EL (cell line): ENCODE measurements at places on chromosomes 5 and 9.

- DNase-seq, result no peak
Observed at GRCh38 chr9:129930743-129931142, 95.5 kb downstream of the USP20 start.

GRCh38 chr5:14331386-14331781 lies 188.2 kb downstream of the TRIO start:
- DNase-seq, result no peak

- DNase-seq, result no peak
Observed at GRCh38 chr5:72474046-72474500, 33.1 kb downstream of the ZNF366 start.

- DNase-seq, result peak; percentile 59
Observed at GRCh38 chr5:157535042-157535865, 40.3 kb downstream of the ADAM19 start.

DNA sequence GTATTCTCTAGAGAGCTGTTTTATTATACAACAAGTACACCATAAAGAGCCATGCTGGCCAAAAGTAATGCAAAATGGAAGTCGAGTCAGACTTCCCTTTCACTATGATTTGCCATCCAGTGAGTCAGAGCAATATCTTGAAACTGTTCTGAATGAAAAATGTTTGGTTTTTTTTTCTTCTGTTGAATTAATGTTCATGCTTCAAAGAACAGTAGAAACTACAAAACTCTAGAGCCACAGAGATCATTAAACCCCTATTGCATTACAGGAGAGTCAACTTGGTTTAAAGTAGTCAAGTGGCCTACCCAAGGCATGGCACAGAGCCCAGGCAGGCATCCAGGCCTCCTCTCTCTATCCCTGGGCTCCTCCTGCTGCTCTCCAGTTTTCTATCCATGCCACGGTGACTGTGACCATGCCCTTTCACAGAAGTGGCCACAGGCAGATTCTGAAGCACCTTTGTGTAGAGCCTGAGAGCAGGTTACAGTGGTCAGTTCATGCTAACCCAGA lies 358.9 kb downstream of the DEPDC1B start:
- DNase-seq, result no peak

- DNase-seq, result no peak
Observed at GRCh38 chr5:98679963-98680362, 93.5 kb upstream of the RGMB start.

GRCh38 chr9:91885746-91886413 lies 64.1 kb downstream of the ROR2 start:
- DNase-seq, result no peak

DNA sequence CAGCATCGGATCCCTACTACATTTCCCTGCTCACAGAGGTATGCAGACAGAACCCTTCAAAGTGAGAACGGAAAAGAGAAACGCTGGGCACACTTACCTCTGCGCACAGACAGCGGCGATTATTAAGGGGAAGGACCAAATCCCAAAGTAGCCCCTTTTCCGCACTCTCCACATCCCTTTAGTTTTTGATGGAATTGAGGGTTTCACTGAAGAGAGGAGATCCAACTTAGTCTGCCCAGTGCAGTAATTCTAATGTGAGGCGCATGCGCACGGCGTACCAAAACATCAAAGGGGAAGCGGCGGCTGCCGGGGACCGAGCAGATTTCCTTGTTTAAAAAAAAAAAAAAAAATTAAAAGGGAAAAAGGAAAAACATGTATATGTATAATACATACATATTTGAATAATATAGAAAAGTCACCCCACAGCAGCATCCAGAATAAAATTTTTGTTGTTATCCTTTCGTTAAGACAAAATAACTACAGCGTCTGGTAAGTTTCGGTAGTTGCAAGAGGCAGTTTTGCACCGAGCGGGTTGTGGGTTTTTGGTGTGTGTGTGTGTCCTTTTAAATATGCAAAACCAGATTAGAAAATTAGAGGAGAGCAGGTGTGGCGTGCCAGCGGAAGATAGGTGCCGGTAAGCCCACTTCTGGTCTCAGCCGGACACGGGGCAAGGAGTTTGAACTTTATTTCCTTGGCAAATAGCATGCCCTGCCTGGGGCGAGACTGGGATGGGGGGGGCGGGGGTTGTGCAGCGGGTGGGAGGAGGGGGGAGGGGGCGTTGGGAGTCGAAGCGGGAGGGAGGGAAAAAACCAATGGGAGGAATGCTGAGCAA lies at the start of gene GABRB2:
Gene GABRB2, minus strand, starts transcription at position 256 of the 832 bp plus-strand sequence. Its CDS starts 82 bp downstream, at position 174.
- DNase-seq, result peak; percentile 4

- DNase-seq, result no peak
Observed at GRCh38 chr9:137354153-137354844, 52.2 kb upstream of the NRARP start.

DNA sequence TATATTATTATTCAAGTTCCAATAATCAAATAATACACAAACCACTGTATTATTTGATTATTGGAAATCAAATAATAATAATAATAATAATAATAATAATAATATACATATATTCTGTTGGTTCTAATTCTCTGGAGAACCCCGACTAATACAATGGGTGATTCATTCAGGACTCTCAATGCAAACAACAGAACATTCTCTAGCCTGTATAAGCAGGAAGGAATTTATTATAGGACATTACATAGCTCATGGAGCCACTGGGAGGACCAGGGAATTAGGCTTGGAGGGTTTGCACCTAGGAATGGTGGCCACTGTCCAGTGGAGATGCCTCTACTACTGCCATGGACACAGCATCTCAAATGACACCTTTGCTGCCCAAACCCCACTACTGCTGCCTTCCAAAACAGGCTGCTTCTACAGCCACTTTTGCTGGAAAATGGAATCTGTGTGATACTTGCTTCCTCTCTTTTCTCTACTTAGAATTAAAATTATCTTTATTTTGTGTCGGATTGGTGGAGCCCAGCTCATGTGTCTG lies 25.9 kb downstream of the PTGS1 start:
- no peak for DNase-seq

DNA sequence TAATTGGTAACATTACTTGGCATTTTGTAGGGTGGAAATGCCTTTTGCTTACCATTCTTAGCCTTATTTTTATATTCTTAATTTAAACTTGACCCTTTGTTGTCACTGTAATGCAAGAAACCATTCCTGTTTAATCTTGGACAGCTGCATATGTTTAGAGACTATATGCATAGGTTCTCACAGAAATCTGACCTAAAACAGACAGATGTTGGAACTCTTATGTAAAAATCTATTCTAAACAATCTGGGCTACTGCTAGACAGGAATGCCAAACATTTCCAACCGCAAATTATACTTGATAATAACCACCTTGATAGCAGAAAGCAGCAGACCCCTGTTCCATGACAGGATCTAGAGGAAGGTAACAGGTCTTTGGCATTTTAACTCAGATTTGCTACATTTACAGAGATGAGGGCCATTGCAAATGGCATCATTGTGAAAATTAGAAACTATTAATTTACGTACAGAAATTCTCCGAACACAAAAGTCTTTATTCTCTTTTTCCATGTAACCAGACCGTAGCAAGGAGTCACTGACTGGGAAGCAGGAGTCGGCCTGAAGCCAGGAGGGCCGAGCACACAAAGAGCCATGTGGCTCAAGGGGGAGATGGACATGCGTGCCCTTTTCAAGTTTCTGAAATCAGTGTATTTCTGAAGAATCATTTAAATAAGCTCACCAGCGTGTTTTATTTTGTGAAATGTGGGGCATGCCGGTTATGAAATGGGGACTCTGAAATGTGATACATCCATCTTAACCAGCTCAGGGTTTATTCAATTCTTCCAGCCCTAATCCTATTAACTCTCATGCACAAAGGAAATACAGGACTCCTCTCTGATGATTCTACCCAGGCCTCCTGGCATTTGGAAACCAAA lies 139.3 kb downstream of the AOPEP start:
- no peak for DNase-seq

DNA sequence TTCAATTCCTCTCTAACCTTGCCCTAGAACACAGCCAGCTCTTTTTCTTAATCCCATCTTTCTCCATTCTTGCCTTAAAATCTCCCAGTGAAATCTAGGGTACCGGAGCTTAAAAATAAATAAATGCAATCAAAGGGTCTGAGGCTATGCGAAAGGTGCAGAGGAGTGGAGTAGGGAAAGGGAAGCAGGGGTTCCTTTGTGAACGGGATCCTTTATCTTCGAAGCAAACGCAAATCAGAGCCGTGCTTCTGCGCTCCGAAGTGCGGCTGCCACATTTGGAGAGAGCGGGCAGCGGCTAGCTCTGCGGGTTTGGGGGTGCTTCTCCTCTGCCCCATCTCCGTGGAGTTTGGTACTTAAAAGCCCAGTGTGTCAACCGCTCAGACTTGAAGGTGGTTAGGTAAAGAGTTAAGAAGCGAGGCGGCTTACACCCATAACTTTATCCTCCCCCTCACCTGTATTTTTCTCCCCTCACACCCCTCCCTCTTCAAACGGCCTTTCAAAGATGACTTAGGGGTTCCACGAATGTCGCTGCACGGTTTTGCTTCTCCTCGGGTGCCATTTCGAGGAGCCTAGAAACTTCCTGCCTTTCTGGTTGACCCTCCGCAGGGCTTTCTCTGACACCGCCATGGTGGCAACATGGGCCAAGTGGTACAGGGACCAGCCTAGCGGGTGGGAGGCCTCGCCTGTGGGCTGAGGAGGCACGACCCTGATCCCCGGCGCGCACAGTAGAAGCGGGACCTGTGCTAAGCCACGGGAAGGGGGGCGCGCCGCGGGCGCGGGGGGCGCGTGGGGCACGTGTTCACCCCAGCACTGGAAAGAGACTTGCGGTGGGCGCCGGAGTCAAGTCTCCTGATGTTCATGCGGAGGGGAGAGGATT lies 31.7 kb upstream of the NFIB start:
- DNase-seq, result no peak

DNA sequence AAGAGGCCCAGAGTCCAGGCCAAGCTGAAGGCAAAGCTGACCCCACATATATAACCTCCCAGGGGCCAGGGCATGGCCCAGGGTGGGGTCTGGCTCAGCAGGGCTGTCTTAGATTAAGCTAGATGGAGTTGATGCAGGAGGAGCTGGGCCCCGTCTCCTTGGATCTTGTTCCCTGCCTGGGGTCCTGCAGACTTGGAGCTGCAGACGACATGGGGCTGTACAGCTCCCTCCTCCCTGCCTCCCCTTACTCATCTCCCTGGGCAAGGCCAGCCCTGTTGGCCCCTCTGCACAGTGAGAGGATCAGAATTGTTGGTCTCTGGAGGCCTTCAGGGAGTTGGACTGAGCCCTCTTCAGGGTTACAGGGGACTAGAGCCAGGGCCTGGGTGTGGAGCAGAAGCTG lies 134.9 kb downstream of the RGS3 start:
- DNase-seq, result no peak

DNA sequence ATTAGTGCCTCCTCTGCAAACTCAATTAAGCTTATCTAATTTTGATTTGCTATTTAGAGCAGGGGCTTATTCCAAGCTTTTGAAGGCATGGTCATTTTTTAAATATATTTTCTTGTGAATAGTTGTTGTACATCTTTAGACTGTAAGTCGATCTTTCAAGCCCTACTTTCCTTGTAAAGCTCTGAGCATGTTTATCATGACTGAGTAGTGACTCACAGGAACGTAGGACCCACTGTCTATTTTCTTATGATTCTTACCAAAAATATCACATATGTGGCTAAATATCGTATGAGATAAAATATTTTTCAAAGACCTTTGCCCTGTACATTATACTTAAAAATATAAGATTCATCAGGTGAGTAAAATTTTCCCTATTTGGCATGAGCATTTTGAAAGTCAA lies 440.4 kb upstream of the GRIN3A start:
- DNase-seq, result no peak

- no peak for DNase-seq
Observed at GRCh38 chr9:93814077-93814956, 140.8 kb downstream of the BARX1 start.

DNA sequence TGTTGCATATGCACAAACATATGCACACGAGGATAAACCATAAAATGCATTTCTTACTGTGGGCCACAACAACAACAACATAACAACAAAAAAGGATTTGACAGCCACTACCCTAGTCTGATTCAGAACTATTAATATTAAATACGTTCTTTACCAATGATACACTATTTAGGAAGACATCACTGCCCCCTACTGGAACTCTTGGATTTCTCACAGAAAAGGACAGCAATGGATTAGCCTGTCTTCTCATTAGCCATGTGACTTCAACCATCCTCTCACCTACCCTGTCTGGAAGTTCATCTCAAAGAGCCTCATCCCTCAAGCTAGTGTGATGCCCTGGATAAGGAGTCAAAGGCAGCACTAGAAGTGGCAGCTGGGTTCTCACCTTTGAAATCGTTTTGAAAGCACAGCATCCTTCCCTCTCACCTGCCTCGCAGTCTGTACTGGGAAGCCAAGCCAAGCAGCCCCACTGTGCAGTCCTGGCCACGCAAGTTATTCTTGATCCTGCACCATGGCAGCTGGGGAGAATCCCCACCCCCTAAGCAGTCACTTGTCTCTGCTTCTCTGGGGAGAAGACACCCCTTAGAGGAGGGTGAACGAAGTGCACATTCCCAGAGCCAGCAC lies 64.6 kb downstream of the SH3TC2 start:
- DNase-seq, result peak; percentile 73

GRCh38 chr5:139924294-139925215 lies 118.5 kb downstream of the NRG2 start:
- DNase-seq, result no peak

DNA sequence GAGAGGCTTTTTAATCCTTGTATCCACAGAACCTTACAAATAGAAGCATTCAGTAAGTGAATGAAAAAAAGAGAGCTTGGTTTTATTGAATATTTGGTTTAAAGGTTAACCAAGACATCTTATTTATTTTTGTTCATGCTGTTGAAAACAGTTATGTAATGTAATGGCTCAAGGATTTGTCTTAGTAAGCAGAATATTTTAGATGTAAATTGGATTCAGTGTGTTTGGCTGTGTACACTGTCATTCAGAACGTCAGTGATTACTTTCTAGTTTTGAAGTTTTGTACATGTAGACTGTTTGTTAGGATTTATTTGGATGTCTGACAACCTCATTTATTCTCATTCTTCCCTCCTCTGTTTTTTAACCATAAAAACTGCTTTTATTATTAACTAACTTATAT lies 31.3 kb downstream of the KCNN2 start:
- no peak for DNase-seq

- DNase-seq, result no peak
Observed at GRCh38 chr9:18534611-18535010, 60.7 kb downstream of the ADAMTSL1 start.

DNA sequence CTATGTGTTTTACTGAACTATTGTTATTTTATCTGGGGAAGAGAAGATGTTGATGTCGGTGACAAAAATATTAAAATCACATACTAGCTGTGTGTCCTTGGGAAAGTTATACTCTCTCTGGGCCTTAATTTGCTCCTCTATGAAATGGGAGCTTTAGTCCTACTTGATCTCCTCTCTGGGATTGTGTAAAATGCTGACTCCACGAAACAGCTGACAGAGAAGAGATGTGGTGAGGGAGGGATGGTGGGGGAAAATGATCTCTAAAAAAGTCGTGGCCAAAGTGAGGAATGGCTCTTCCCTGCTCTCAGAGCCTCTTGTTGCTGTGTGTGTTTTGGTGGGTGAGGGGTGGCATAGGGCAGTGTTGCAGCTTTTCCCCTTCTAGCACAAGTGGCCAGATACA lies 173.7 kb downstream of the MELK start:
- no peak for DNase-seq

- no peak for DNase-seq
Observed at GRCh38 chr5:14457476-14457875, 124.1 kb upstream of the OTULINL start.

GRCh38 chr9:130214776-130215340 lies 42.7 kb downstream of the NCS1 start:
- DNase-seq, result no peak
